ENCODE measurements at places on chromosomes 12 and 14.

DNA sequence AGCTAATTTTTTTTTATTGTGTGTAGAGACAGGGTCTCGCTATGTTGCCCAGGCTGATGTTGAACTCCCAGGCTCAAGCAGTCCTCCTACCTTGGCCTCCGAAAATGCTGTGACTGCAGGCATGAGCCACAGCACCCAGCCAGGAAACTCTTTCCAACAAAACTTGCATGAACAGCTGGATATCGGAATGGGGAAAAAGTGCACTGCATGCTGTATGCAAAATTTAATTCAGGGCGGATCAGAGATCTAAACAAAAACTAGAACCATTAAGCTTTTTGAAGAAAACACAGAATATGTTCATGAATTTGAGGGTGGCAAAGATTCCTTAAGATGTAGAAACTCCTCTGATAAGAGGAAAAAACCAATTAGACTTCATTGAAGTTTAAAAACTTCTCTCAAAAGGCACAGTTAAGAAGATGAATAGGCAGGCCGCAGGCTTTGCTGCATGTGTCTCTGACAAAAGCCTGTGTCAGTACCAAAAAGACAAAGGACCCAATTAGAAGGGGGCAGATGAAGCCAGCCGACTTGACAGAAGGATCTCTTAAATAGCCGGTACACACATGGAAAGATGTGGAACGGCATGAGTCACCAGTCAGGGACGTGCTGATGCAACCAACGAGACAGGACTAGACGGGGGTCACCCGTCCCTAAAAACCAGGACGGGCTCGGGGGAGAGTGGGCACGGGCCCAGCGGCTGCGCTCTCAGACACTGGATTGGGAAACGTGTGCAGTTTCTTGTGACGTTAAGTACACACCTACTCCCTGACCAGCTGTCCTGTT lies 34.8 kb upstream of the MMP17 start:
- DNase-seq, result no peak

- DNase-seq, result no peak
Observed at GRCh38 chr12:24139035-24139434, 189.6 kb upstream of the SOX5 start.

- DNase-seq, result no peak
Observed at GRCh38 chr12:47943623-47944340, 19.6 kb upstream of the TMEM106C start.

DNA sequence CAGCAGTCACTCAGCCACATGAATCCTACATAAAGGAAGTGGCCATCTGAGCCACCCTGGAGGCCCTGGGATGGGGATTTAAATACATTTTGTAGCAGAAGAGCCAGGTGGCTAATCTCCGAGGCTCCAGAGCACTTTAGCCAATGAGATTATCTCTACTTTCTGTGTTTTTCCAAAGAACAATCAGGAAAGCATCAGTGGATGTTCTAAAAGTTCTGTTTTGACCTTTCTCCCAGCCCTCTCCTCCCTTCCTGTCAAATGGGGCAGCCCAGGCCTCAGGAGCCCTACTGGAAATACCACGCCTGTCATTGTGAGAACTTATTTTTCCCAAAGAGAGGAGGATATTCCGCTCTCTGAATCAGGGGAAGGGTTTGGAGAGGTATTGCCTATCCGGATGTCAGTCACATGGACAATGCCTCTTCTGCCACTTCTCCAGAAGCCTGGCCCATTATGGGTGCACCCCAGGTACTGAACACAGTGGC lies 336.8 kb upstream of the FKBP4 start:
- no peak for DNase-seq

DNA sequence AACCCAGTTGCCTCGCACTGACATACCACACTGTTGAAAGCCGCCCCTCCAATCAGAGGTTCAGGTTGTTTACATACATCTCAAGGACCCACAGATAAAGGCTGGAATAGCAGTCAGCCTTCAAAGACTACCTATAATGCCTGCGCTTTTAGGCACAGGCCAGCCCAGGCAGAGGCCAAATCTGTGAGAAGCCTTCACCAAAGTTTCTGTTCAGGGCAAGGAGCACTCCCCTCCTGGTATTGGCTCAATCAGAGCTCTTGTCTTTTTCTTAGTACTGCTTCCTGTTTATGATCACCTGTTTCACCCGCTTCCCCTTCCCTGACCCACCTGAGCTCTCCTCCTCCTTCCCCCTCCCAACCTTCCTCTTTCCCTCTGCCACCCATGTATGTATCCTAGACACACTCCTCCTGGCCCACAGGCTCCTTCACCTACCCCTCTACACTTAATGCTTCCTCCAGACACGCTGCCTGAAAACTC lies 34.8 kb downstream of the DUSP16 start:
- no peak for DNase-seq

DNA sequence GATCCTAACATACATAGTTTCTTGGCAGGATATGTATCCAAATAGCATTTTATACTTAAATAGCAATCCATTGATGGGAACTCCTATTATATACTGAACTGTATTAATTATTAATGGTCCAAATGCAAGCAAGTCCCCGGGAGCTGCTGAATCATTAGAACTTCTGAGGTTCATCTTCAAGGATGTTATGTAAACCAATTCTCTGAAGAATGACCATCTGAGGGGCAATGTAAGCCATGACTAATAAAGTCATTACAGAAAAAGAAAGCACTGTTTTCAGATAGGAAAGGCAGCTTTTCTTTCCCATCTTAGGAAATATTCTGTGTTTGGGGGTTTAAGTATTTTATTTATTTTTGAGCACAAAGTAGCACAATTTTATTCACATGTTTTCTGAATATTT lies 166.1 kb upstream of the SLC16A7 start:
- DNase-seq, result no peak

GRCh38 chr14:69852531-69853321 lies 26.5 kb upstream of the SMOC1 start:
- DNase-seq, result no peak

DNA sequence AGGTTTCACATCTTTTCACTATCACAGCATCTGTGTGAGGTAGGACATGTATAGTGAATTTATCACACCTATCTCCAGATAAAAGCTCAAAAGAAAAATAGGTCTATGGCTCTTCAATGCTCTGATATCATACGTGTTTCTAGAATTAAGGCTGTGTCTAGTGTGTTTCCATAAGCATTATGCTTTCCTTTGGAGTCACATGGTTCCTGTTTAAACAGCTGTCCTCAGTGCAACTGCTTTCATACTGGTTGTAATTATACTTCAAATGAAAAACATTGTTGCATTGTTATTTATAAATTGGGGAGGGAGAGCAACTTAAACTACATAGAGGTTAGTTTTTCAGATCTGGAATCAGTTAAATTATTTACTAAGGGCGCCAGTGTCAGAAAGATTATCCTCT lies 151.6 kb downstream of the SYT1 start:
- no peak for DNase-seq

DNA sequence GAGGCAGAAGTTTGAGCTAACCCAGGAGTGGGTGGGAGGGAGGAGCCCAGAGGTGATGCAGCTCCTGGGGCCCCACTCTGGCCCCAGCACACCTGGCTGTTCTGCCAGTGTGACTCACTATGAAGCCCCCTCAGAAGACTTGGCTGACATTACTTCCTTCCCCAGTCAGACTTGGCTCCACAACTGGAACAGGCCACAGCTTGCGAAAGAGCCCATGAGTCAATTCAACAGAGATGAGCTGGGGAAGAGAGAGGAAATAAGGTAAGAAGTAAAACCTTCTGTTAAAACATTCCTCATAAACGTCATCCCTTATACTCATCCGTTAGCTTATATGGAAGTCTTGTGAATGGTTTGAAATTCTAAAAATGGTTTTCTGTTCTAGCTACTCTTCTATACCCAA lies 245.9 kb downstream of the ADAMTS20 start:
- peak; percentile 17 for DNase-seq

DNA sequence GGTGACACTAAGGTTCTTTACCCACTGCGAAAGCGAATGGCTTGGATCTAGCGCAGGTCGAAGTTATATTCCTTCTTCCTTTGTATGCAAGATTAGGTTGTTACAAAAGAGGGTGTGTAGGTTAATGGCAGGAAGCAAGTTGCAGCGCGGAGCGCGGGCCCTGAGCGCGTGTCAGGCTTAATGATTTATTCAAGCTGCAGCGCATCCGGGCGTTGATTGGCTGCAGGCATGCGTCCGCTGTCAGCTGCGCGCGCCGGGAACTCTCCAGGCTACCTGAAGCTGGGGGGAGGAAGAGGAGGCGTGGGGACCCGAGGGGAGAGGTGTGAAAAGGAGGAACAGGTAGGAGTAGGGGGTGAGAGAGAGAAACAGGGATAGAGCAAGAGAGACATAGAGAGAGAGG lies 7.4 kb downstream of the ASCL1 start:
- DNase-seq, result peak; percentile 36

Measured in Calu3 (cell line).